ENCODE measurements at places on chromosomes 6 and 20.

GRCh38 chr20:51265361-51265760, 242.5 kb upstream of the KCNG1 start:
- DNase-seq: no peak

GRCh38 chr20:18613553-18613952, 25.7 kb downstream of the DTD1 start:
- DNase-seq: no peak

DNA sequence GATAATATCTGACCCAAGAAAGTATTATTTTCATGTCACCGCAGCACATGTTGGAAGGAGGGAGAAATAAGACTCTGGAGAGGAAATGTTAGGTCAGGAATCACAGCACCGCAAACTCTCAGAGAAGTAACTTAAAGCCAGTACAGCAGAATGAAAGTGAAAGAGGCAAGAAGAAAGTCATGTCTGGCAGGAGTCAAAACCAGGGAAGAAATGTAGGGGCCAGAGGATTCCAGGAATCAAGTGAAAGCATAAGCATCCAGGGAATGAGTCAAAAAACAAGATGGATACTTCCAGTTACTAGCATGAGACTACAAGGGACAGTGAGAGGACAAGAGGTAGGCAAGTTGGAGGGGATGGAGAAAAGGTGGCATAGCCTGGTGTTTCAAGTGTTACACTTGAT, 80.4 kb downstream of the AK9 start:
- no peak for DNase-seq

DNA sequence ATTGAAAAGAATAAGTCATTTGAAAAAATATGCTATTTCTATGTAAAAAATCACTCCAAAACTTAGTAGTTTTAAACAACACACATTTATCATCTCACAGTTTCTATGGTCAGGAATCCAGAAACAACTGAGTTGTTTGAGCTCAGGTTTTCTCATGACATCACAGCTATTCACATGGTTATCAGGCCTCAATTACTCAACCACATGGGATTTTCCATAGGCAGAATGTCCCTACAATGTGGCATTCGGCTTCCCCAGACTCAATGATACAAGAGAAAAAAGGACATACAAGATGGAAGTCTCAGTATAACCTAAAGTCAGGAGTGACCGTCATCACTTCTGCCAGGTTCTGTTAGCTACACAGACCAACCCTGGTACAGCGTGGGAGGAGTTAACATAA, 3.4 kb upstream of the SLC35D3 start:
- no peak for DNase-seq

GRCh38 chr20:20362774-20363433, 5.0 kb upstream of the INSM1 start:
- peak; percentile 99 for DNase-seq

DNA sequence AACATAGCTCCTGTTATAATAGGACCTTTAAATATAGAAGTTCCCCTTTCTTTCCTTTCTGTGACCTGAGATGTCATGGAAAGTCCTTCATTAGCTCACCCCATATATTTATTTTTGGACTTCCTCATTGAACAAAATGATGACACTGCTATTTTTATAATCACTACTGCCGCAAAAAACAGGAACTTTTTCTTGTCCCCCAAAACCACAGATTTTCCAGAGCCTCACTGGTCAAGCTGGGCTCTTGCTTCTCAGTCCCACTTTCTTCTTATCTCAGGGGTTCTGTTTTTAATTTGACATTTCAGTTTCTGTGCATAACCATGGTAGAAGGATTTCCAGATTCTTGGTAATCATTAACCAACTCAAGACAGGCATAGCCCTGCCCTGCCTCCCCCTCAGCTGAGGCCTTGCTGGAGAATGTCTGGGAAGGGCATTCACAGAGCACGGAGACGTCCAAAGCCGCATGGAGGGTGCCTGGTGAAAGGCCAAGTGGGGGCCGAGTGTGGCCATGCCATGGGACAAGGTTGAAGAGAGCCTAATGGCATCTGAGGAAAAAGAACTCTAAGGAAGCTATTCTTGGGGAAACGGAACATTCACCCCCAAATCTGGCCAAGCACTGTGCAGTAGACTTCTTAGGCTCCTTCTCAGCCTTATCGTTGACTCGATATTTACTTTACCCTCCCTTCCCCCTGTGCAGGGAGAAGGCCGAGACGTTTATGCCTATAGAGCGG, 73.7 kb downstream of the EDN1 start:
- DNase-seq: no peak

DNA sequence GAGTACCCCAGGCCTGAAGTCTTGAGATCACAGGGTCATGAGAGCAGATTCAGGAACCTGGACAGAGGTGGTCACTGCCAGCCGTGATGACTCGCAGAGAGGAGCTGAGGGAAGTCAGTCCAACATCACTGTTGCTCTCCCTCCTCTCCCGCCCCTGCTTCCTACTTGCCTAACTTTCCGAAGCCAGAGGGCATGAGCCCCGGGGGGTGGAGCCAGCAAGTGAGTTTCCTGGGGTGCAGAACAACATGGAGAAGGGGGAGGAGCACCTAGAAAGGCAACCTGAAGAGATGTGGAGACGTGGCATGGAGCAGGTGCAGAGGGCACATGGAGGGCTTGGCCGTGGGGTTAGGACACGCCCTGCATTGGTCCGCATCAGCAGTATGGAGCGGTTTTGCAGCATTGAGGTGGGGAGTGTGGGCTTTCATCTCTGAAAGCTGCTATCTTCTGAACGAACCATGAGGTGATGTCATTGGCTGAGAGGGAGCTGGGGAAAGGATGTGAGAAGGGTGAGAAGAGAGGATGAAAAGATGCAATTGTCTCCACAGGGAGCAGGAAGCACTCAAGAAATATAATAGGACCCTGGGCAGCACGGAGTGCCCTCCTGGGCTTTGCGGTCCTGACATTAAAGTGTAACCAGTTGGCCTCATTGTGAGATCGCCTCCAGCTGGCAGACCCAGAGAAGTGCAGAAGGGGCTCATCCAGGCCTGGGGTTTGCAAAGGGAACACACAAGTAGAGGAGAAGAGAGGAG, 25.0 kb downstream of the GDAP1L1 start:
- peak; percentile 26 for DNase-seq

GRCh38 chr6:28658475-28659249, 133.0 kb downstream of the GPX5 start:
- DNase-seq: no peak

Measured in NCI-H1417 (cell line).